Activated naive CD4-positive, alpha-beta T cell treated with anti-CD3 and anti-CD28 coated beads for 36 hours (primary cell): ENCODE measurements at places on chromosomes 4 and X. TPM values are rescaled to one million over a fixed set of nuclear protein-coding genes. Genes with fewer than 3 reads are reported as not detected.

DNA sequence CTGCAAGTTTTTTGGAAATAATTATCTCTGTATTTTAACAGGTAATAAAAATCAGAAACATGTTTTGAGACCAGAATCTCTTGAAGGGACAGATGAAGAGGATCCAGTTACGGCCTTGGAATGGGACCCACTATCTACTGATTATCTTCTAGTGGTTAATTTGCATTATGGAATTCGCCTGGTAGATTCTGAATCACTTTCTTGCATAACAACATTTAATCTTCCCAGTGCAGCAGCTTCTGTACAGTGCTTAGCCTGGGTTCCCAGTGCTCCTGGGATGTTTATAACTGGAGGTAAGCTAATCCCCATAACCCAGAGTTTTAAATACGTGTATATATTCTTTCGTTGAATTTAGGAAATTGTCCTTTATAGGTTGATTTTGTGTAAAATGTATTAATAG is 59.4 kb downstream of the WDR17 start:
- no peaks in the 10 kb centered on the region for H3K36me3 ChIP-seq
- H3K4me3 ChIP-seq: no peak overlapping the region
- no peak for DNase-seq

DNA sequence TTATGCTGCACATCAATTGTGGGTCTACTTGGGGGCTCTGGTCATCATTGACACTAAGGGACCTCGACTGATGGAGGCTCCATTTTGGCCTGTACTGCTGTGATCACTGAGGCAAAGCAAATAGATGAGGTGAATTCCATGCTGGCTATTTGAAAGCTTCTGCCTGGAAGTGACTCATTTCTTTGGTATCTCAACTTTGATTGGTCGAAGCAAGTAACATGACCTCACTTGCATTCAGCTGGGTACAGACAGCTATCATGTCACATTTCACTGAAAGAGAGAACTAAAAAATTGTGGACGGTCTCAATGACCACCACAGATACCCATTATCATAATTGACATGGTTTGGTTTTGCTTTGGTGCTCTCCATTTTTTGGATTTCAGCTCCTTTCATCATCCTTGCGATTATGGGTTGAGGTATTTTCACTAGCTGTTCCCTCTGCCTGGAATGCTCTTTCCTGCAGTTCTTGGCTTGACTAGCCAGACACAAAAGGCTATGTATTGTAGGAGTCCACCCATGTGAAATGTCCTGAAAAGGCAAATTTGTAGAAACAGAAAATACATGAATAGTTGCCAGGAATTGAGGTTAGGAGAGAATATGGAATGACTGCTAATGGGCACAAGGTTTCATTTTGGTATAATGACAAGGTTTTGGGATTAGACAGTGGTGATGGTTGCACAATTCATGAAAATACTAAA is 369.2 kb upstream of the LCORL start:
- H3K4me1 ChIP-seq: no peaks in the 10 kb centered on the region
- no peak overlapping the region for H3K4me3 ChIP-seq

Gene MXRA5
- total RNA-seq: not detected

DNA sequence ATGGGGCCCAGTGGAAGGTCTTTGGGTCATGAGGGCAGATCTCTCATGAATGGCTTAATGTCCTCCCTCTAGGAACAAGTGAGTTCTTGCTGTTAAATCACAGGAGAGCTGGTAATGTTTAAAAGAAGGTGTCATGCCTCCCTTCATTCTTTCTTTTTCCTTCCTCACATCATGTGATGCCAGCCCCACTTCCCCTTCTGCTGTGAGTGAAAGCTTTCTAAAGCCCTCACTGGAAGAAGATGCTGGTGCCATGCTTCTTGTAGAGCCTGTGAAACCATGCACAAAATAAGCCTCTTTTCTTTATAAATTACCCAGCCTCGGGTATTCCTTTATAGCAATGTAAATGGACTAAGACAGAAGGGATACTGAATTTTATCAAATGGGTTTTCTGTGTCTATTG is 66.1 kb upstream of the ZNF827 start:
- no peak overlapping the region for H3K4me3 ChIP-seq
- H3K27ac ChIP-seq: no peak overlapping the region
- H3K36me3 ChIP-seq: peaks cover 1% of the 10 kb centered on the region

GRCh38 chr4:74534121-74534520 is 89.2 kb downstream of the AREG start:
- no peaks in the 10 kb centered on the region for H3K4me1 ChIP-seq
- no peaks in the 10 kb centered on the region for H3K36me3 ChIP-seq
- H3K4me3 ChIP-seq: no peak overlapping the region

- no peaks in the 10 kb centered on the region for H3K27me3 ChIP-seq
- H3K4me1 ChIP-seq: no peaks in the 10 kb centered on the region
- no peak overlapping the region for H3K4me3 ChIP-seq
- no peak overlapping the region for H3K27ac ChIP-seq
- no peaks in the 10 kb centered on the region for H3K36me3 ChIP-seq
- no peak for DNase-seq
These were observed 20.8 kb upstream of the PRSS48 start for GRCh38 chr4:151256134-151256533.

DNA sequence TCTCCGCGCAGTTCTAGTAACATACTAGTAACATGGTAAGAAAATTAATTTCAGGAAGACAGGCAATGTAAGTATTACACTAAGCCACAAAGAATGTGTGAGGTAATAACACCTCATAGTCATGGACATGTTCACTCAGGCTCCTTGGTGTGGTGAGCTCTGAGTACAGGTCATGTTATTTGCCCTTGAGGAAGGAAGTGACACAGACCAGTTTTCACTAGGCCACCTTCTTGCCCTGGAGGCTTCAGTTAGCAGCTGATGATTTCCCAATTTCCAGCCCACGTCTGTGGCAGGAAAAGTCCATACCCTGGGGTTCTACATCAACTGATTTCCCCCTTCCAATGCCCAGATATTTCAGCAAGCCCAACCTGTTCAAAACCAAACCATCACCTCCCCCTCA is 6.7 kb downstream of the APOO start:
- no peak overlapping the region for H3K4me3 ChIP-seq
- peaks cover 5% of the 10 kb centered on the region for H3K4me1 ChIP-seq

Gene PPARGC1A
- total RNA-seq: not detected

DNA sequence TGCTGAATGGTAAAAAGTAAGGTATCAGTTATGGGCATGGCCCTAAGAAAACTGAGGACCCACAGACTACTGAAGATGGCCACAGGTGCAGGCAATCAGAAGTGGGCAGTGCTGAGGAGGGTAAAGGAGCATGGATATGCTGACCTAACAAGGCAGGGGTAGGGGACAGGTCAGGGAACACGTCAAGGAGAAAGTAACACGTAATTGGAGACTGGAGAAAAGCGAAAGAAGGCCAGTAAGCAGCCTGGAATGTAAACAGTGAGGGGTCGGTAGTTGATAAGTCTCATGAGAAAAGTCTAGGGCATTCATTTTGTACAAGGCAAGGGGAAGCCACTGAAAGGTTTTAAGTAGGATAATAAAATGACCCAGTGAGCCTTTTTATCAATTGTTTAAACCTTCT is 153.3 kb downstream of the PRDM5 start:
- no peak overlapping the region for H3K4me3 ChIP-seq
- H3K36me3 ChIP-seq: peaks cover 1% of the 10 kb centered on the region
- H3K27me3 ChIP-seq: no peaks in the 10 kb centered on the region
- H3K27ac ChIP-seq: no peak overlapping the region
- no peaks in the 10 kb centered on the region for H3K4me1 ChIP-seq
- DNase-seq: no peak
